ENCODE measurements at places on chromosomes 13 and 19. TPM values are rescaled to one million over a fixed set of nuclear protein-coding genes. Genes with fewer than 3 reads are reported as not detected.

MEIOSIN gene
- total RNA-seq = not detected

ARHGAP33 gene
- total RNA-seq = 0.94 TPM

CACNG7 gene
- not detected for total RNA-seq

METTL21C gene
- total RNA-seq = not detected

ZNF98 gene
- not detected for total RNA-seq

GARIN5A gene
- total RNA-seq = 0.78 TPM

FUT2 gene
- 1.4 TPM for total RNA-seq

NEK5 gene
- not detected for total RNA-seq

RDH8 gene
- not detected for total RNA-seq

BEST2 gene
- 0.39 TPM for total RNA-seq

LRP3 gene
- 15.1 TPM for total RNA-seq

ADGRE3 gene
- total RNA-seq = not detected

CEACAM4 gene
- total RNA-seq = not detected

BRCA2 gene
- total RNA-seq = 7.2 TPM

CEACAM19 gene
- 2.5 TPM for total RNA-seq

PLPPR3 gene
- 0.27 TPM for total RNA-seq

SIRT6 gene
- 35.0 TPM for total RNA-seq

ZNF66 gene
- total RNA-seq = 1.2 TPM

RAB3A gene
- total RNA-seq = 0.19 TPM

Measured in hair follicular keratinocyte (primary cell).